GM04504 (cell line): ENCODE measurements at places on chromosomes 7 and 10.

DNA sequence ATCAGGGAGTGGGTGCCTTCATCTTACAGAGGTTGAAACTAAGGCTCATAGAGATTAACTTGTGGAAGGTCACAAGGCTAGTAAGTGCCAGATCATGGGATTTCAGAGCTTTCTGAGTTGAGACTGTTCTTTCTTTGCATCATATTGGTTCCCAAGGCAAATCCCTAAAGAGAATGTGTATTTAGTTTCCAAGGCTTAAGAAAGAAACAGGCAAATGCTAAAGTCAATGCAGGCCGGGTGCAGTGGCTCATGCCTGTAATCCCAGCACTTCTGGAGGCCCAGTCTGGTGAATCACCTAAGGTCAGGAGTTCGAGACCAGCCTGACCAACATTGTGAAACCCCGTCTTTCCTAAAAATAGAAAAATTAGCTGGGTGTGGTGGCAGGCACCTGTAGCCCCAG is 19.8 kb downstream of the CDK1 start:
- no peak for DNase-seq

- no peak for DNase-seq
Observed at GRCh38 chr10:44990965-44991364, 9.8 kb upstream of the ZNF22 start.

DNA sequence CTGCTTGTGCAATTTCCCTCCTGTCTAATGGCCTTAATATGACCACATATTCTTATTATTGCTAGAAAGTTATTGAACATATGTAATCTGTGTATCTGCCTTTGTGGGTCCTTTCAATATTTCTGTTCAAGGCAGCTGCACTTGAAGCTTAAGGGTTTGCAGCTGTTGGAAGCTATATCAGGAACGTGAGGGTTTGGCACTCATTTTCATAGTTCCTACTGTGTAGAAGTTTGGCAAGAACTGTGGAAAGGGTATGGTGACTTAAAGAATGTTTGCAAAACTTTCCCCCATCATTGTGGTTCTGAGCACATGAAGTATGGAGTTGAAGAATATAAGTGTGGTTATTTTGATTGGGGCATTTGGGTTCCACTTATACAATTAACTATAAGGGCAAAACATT is 144.7 kb upstream of the SEMA3A start:
- DNase-seq = no peak

- peak; percentile 26 for DNase-seq
Observed at GRCh38 chr7:5997210-5997808, 11.5 kb downstream of the PMS2 start.

DNA sequence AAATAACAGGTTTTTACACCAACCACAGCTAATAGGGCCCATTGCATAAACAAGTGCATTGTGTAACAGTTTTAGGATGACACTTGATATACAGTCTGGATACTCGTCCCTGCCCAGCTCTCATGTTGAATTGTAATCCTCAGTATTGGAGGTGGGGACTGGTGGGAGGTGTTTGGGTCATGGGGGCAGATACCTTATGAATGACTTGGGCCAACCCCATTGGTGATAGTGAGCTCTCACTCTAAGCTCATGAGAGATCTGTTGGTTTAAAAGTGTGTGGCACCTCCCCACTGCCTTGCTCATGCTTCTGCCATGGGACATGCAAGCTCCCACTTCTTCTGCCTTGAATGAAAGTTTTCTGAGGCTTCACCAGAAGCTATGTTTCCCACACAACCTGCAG is 136.7 kb downstream of the PDE1C start:
- no peak for DNase-seq

- DNase-seq = no peak
Observed at GRCh38 chr10:79400146-79401004, 45.0 kb downstream of the ZCCHC24 start.

GRCh38 chr7:25777969-25778708 is 373.9 kb upstream of the NFE2L3 start:
- DNase-seq = no peak

DNA sequence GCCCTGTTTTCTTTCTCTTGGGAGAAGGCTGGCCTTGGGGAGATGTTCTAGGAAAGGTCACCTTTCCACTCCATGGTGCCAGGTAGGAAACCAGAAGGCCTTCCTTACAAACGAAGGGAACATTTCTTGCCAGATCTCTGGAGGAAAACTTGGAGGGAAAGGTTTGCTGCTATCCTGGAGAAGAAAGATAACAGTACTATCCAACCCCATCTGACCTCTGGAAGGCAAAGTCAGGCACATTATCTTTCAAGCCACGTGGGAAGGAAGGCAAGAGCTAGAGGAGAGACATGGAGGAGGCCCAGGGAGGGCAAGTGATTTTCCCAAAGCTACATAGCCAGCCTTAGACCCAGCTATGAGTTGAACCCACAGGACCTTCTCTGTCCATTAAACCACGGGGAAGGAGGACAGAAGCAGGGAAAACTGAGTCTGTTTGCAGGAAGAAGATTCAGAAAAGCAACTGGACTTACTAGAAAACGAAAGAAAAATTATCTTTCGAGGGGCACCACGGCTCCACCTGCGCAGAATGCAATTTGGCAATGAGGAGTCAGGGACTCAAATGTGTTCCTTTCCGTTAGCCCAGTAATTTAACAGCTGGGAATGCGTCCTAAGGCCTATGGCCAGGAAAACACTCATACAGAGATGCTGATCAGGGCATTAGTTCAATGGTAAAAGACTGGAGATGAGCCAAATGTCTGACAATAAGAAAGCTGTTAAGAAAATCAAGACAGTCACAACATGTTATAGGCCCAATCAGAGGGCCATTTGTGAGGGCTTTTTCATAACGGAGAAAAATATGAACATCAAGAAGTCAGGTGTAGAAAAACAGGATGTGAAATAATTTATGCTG is 32.0 kb upstream of the PSAP start:
- DNase-seq = no peak

DNA sequence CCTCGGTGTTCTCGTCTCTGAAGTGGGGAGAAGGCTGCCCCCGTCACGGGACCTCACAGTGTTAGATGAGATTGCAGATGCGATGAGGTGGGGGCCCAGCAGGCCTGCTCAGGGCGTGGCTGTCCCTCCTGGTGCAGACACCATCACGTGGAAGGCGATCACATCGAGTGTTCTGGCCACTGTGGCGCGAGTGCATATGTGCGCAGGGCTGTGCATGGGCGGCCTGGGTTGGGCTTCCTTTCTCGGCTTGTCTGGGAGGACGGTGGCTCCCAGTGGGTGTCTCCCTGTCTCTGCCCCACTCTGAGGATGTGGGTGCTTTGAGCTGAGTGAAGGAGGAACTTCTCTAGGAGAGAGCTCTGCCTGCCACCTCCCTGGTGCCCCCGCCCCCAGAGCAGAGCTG is 83.1 kb downstream of the LHPP start:
- DNase-seq = no peak

- peak; percentile 38 for DNase-seq
Observed at GRCh38 chr7:157150882-157151281, 12.2 kb downstream of the UBE3C start.

DNA sequence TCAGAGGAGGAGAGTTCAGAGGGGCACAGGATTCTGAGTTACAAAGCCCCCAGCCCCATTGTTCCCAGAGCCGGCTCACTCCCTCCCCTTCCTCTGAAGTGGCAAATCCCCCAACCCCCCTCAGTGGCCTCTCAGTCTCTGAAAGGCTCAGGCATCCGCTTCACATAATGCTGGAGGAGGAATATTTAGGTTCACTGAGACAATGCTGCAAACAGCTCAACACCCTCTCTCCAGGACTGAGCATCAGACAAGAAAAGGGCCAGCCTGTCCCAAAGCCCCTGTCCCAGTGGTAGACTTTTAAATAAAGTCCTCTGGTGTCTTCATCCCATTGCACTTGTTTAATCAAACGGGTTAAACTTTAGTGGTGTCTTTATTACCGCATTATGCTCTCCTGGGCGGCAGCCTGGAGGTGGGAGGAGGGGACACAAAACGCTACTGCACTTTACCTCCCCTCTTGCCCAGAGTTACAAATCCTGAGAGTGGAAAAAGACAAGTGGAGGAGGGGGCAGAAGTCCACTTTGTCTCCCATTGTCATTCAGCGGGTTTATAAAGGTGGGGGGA is 257.9 kb downstream of the FGFR2 start:
- no peak for DNase-seq

DNA sequence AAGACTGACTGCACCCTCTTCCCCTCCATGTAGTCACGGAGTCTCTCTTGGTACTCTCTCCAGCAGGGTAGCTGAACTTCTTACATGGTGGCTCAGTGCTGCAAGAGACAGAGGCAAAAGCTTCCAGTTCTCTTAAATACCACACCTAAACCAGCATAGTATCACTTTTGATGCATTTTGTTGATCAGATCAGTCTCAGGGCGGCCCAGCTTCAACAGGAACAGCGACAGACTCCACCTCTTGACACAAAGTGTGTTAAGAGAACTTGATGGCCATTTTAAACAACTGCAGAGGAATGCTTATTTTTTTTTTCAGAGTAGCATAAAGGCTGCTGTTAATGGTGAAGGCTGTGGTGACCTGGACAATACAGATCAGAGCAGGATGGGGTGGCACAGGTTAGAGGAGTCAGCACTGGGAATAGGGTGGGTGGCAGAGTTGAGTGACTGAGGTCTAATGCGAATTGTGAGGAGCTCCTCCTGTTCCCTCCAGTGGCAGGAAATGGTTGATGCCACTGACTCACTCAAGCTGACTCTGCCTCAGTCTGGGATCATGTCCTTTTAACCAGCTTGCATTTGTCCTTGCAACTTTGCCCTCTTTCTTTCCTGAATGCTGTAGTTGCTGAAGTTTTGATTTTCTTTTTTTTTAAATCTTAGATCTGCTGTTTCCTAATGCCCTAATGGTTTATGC is 17.3 kb downstream of the MGAM start:
- no peak for DNase-seq

GRCh38 chr10:97969538-97970079 is 60.8 kb downstream of the CRTAC1 start:
- no peak for DNase-seq

- DNase-seq = no peak
Observed at GRCh38 chr7:87231258-87231657, 11.7 kb upstream of the TMEM243 start.

DNA sequence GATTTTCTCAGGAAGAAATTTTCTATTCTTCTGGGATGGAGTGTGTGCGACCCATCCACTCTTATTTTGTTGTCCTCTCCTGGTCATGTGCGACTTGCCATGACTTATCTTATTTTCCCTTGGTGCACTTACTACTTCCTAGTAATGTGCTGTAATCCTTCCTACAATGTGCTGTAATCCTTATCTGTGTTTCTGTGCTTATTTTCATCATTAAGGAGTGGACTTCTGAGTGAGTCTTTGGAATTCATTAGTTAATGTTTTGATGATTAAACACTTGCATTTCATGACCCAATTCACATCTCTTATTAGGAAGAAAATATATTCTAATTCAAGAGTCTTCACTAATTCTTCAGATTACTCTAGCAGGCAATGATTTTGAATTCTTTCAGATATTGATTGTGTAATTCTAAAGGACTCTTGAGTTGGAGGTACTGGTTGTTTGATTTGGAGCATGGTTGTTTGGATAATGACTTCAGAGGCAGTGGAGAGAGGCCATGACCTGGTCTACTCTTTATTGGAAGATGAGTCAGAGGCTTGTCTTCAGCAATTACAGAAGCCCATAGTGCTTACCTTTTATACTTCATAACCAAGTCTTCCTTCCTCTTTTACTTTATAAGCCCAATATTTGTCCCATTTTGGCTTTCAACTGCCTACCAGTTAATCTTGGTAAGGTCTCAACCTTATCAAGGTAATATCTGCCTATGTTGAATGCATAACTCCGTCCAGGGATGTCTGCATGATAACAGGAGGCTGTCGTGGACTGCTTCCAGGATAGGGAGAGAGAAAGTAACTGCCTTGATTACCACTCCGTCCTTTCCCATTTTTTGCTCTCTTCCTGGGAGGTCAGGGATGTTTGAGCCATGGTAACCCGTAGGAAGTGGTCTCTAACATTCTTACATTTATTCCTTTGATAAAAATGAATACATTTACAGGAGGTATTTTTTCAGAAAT is 278.3 kb upstream of the SP8 start:
- no peak for DNase-seq

- no peak for DNase-seq
Observed at GRCh38 chr7:26372249-26372648, 80.6 kb downstream of the SNX10 start.

DNA sequence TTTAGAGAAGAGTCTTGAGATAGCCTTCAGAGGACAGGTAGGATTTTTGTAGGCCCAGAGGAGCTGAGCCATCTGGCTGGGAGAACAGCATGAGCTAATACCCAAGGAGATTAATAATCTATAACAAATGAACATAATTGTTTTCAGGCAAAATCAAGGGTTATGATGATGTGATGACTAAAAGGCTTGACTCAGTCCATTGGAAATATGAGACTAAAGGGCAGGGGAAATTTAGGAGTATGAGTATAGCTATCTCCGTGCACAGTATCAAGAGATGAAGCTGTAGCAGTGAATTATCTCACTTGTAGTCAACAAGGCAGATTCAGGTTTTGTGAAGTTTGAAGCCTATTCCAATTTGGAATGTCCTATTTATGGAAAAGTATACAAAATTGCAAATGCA is 40.1 kb downstream of the CSTF2T start:
- no peak for DNase-seq

DNA sequence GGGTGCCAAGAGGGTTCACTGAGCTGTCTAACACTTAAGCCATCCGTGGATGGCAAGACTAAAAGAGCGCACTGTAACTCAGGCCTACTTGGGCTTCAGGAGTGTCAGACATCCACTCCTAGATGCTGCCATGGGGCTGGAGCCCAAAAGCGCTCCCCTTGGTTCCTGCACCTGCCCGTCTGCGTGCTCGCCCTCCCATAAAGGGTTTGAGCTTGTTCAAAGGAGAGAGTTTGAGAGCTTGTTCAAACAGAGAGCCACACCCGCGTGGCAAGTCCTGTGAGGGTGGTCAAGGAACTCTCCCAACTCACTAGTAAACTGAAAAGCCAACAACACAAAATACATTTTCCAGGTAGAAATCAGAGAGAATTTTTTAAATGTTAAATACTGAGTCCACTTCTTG is 256.7 kb downstream of the SEMA3A start:
- DNase-seq = no peak

DNA sequence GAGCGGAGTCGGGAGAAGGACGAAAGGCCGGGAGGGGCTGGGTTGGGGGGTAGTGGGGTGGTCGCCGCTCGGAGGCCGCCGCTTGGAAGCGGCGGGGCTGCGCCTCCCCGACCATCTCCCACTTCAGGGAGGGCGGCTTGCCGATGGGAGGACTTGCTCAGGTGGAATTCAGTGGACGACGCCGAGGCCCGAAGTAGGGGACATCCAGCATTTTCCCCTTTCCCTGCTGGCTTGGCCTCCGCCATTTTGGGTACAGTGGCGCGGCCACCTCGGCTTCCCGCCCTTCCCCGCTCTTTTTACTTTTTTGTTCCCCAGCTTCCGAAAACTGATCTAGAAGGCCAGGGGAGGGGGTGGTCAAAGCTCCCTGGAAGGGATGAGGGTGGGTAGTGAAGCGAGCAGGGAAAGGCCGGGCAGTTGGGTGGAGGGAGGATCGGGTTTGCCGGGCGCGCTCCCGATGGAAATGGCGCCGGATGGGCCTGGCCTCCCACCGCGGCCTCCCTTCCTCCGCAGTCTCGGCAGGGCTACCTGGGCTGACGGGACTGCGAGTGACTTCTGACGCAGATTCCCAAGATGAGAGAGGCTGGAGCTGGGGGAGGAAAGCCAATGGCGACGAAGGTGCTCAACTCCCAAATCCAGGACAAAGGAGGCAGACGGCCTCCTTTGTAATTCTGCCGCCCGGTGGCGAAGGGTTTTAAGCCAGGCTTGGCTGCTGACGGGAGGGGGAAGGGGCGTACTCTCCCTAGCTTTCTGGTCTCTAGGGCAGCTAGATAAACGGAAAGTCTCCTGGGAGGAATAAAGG is at the start of gene PBLD:
TSS of gene PBLD (minus strand) at position 670 of the 799 bp plus-strand sequence. CDS start 26,084 bp downstream, outside the sequence.
- DNase-seq = peak; percentile 65
